ENCODE measurements at places on chromosomes 1 and 21.

GRCh38 chr21:19608101-19608621 is 1204.6 kb upstream of the TMPRSS15 start:
- DNase-seq, result no peak

- no peak for DNase-seq
These were observed 49.8 kb downstream of the DHRS3 start for GRCh38 chr1:12568009-12568767.

DNA sequence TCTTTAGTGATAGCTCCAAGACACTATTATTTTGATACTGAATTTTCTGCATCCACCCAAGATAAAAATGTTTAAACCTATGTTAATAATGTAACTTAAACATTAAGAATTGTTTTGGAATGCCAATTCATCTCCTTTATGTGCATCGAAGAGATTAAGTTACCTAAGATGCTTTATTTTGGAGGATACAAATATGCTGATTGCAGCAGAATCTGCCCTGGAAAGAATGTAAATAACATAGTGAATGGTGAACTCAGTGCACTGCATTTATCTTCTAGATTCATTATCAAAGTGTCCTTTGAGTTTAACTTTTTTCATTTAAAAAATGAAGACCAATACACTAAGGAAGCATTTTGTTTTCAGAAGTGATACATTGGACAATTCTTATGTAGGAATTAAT is 757.2 kb downstream of the MRPL39 start:
- DNase-seq, result no peak

GRCh38 chr1:87204441-87204840 is 124.2 kb upstream of the LMO4 start:
- DNase-seq, result no peak

- DNase-seq, result no peak
These were observed 6.2 kb upstream of the ELK4 start for GRCh38 chr1:205637854-205638468.

DNA sequence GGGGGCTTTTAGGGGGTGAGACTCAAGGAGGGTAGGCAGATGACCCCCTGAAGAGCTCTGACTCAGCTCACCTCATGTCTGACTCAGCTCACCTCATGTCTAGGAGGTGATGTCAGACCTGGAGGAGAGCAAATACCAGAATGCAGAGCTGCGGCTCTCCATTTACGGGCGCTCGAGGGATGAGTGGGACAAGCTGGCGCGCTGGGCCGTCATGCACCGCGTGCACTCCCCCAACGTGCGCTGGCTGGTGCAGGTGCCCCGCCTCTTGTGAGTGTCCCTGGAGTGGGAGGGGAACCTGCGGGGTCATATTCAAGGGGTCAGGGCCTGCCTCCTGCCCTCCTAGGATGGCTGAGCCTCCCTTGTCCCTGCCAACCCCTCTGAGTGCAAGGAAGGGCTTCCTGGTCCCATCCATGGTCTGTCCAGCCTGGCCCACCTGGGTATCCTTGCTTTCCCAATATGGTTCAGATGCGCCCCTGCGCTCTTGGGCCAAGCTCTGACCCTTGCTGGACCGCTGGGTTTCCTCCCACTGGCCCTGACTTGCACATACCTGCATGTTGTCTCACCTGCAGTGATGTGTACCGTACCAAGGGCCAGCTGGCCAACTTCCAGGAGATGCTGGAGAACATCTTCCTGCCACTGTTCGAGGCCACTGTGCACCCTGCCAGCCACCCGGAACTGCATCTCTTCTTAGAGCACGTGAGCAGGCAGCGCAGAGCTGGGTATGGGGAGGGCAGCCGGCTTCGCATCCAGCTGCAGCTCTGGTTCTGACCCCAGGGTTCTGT is 9.1 kb downstream of the AMPD2 start:
- DNase-seq, result no peak

All from GM12891 (cell line).